Memory B cell (primary cell): ENCODE measurements at places on chromosomes 4 and X.

- no peak for DNase-seq
These were observed 27.6 kb downstream of the CLNK start for GRCh38 chr4:10656988-10657387.

DNA sequence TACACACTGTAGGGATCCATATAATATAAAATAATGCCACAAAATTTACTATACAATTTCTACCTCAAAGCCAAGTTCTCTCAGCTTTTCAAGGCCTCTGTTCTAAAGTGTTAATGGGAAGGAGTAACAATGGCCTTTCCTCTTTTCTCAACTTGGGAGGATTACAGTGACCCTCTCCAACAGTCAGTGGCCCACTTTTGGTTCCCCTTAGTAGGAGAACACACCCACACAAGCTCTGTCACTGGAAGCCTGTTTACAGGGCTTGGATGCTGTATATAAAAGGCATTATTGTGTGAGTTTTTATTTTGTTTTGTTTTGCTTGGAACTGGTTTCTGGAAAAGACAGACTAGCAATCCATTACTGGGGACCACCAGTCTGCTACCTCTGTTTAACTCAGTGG, 1.8 kb downstream of the ARHGEF6 start:
- DNase-seq = no peak

GRCh38 chr4:16626945-16627344, 271.5 kb downstream of the LDB2 start:
- no peak for DNase-seq

- DNase-seq = no peak
These were observed at the start of gene UCHL1 for GRCh38 chr4:41256740-41257256. TSS of gene UCHL1 (plus strand) at chr4:41256928. CDS start at chr4:41256977, 49 bp downstream.

- DNase-seq = no peak
These were observed 54.4 kb downstream of the MCUB start for GRCh38 chr4:109614466-109614865.

GRCh38 chr4:147543034-147543433, 62.1 kb downstream of the EDNRA start:
- no peak for DNase-seq

DNA sequence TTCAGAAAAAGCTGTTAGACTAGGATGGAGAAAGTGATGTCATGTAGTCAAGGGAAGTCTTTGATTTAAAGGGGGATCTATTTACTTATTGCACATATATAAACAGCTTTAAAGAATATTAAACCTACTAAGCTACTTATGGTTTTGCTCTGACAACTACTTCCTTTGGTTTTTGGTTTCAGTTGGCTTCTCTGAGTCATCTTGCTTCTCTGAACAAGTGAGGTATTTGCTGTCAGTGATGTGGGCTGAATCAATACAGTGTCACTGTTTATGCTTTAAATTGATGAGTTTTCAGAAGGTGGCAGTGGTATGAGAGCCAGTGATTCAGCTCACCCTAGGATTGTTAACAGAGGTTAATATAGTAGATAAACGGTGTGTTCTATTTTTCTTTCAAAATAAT, 75.1 kb downstream of the CEP44 start:
- no peak for DNase-seq

GRCh38 chrX:112967903-112968302, 127.3 kb upstream of the AMOT start:
- no peak for DNase-seq

GRCh38 chr4:38738940-38739803, 43.6 kb downstream of the TLR10 start:
- no peak for DNase-seq

GRCh38 chr4:35125995-35126712, 1118.2 kb downstream of the ARAP2 start:
- no peak for DNase-seq

DNA sequence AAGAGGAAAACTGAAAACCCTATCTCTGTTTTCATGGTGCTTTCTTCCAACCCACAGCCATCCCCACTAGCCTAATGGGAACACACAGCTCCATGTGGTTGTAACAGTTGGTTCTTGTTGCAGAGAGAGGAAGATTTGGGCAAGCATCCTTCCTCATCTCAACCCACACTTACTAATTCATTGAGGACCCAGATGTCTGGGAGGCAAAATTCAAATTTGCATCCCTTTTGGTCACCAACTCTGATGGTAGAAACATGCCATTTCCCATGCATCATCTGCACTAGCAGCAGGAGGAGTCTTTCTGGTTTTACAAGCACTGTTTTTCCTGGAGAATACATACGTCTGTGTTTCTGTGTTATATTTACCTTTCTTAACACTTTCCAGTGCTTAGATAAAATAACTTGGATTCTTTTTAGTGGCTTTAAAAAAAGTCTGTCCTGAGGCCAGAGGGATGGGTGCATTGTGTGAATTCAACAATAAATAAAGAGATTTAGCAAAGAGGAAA, 301.0 kb downstream of the KCTD8 start:
- DNase-seq = no peak

DNA sequence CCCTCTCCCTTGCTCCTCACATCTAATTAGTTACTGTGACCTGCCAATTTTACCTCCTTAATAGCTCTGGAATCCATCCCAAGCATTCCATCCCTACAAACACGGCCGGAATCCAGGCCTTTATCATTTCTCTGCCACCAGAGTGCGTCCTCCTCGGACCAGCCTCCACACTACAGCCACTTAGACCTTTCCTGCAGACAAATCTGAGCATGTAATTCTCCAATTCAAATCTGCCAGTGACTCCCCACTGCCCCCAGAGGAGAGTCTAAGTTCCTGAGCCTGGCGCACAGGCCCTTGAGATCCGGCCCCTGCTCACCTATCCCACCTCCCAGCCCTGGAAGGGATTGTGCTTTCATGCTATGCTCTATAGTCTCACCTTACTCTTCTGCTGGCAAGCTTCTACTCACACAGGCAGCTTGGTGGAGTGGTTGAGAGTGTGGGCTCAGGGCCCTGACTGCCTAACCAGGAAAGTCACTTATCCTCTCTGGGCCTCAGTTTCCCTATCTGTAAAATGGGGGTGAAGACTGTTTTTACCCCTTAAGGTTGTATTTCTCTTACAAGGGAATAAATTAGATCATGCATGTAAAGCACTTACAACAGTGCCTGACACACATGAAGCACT, 31.2 kb downstream of the PJA1 start:
- DNase-seq = no peak

DNA sequence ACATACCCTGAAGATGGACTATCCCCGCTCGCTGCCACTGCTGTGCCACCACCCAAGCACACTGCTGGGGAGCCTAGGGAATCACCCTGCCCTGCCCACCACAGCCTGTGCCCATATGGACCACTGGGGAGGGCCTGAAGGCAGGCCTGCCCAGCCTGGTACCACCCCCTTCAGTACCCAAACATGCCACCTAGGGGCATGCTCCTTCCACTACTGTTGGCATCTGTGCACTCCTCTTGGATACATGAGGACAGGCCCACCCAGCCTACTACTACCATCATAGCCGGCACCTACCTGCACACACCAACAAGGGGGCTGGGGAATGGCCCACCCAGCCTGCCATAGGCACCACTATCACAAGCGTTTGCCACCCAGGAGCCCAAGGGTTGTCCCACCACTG, 30.1 kb upstream of the PRDX4 start:
- DNase-seq = no peak

- no peak for DNase-seq
These were observed 684.4 kb upstream of the GNPDA2 start for GRCh38 chr4:45410701-45411210.

GRCh38 chrX:373641-374471, 12.9 kb downstream of the PPP2R3B start:
- no peak for DNase-seq

GRCh38 chr4:153067376-153067775, 131.3 kb downstream of the FHDC1 start:
- no peak for DNase-seq

GRCh38 chr4:153531000-153531358, 64.8 kb downstream of the TMEM131L start:
- no peak for DNase-seq

GRCh38 chr4:7199129-7199725, 6.9 kb downstream of the SORCS2 start:
- DNase-seq = no peak

DNA sequence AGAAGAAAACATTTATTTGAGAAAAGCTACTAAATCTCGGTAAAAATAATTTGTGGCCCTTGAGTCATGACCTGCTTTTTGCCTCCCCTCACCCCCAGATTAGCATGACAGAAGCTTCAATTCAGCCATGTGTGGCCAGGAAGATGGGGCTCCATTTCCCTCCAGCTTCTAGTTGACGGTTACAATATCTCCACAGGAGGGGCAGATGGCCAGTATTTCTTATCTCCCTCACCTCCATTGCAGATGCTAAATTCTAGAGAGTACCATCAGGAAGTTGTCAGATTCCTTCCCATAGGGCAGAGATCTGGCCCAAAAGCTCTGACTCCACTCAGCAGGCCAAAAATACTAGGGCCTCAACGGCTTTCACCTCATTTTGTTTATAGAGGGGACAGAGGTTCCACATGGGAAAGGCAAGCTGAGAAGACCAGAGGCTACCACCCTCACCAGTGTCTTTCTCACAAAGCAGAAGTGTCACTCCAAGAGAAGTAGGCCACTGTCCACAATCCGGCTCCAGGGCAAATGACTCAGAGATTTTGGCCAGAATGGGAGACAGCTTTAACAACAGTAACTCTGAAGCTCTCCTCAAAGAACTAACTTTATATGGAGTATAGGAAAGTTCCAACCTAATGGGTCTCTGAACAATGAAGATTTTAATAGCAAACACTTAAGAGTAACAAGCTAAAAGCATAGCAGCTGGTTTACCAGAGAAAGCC, 108.3 kb downstream of the TBC1D19 start:
- DNase-seq = no peak

GRCh38 chr4:20433097-20433705, 181.5 kb downstream of the SLIT2 start:
- DNase-seq = no peak

GRCh38 chr4:186924723-186925122, 201.1 kb upstream of the FAT1 start:
- no peak for DNase-seq

GRCh38 chr4:136136601-136137000, 1395.7 kb downstream of the PCDH18 start:
- no peak for DNase-seq
